ENCODE measurements at places on chromosomes 6 and 20.

DNA sequence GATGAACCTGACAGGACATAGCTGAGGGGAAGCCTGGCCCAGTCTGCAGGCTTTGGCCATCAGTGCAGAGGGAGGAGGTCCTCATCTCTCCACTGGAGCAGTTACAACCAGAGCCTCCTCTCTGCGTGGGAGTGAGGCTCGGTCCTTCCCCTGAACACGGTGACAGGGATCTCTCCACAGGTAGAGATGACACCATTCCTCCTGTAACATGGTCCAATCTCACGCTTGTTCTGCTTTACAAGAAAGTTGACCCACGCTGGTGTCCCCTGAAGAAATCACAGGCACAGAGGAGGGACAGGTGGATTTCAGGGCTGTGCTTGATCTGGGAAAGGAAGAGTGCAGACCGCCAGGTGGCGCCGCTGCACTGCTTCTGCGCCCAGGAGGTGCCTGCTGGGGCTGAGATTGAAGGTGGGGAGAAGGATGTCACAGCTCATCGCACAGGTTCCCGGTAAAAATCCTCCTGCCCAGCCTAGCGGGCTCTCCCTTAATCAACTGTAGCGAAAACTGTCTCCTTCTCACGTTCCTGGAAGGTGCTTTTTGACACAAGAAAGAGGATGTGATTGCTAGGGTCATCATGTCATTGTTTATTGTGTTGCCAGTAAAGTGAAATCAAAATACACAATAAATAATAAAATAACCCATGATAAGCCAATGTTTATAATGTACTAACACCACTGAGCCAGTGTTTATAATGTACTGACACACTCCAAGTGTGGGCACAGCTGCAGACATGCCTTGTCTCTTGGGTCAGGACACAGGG lies 20.4 kb downstream of the HLA-G start:
- peak; percentile 78 for DNase-seq

GRCh38 chr20:12074111-12074655 lies 156.5 kb downstream of the BTBD3 start:
- no peak for DNase-seq

GRCh38 chr20:10402938-10403608 lies 30.9 kb downstream of the MKKS start:
- DNase-seq = no peak

- no peak for DNase-seq
Measured at GRCh38 chr6:36217188-36217587, 20.6 kb downstream of the BRPF3 start.

- no peak for DNase-seq
Measured at GRCh38 chr6:27883136-27883535, 29.1 kb downstream of the OR2B2 start.

- DNase-seq = no peak
Measured at GRCh38 chr6:112062966-112063365, 9.1 kb downstream of the CCN6 start.

GRCh38 chr6:147106759-147107401 lies 97.3 kb upstream of the STXBP5 start:
- no peak for DNase-seq

DNA sequence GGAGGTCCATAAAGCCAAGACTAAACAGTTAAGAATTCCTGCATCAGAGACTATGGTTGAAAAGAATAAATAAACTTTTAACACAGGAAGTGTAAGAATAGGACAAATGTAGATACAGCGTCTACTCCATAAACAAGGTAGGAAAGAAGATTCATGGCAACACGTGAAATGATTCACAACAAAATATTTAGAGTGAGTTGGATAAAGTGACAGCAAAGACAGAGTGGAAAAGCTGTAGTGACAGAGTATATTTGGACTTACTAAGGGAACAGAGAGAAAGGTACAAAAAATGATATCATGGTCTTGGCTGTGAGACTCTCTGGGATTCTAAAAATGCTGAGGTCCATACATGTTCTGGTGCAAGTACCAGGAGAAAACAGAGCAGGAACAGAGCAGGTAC lies 21.9 kb upstream of the KIAA0408 start:
- no peak for DNase-seq

- no peak for DNase-seq
Measured at GRCh38 chr20:35180266-35180665, 8.4 kb downstream of the PROCR start.

DNA sequence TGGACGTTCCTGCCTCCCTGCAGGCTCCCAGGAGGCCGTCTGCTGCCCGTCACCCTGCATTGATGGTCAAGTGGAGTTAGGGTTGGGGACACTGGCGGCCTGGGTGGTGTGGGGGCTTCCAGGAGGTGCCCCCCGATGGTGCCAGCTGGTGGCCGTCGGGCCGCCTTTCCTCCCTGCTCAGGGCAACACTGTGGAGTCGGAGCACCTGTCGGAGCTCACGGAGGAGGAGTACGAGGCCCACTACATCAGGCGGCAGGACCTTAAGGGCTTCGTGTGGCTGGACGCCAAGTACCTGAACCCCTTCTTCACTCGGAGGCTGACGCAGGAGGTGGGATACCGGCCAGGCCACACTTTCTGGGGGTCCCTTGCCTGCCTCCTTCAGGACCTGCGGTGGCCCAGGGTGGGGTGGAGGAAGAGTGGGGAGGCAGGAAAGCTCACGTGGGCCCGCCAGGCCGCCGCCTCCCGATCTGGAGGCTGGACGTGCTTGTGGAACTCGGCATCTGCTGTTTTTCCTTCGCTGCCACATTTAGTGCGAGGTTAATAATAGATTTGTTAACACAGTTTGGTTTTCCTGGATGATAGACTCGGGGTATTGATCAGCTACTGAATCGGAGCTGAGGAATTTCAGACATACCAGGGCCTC lies 28.6 kb downstream of the SPATA2 start:
- DNase-seq = no peak

GRCh38 chr20:46013829-46014516 lies 5.3 kb downstream of the MMP9 start:
- DNase-seq = peak; percentile 64

GRCh38 chr6:1525364-1526038 lies 84.2 kb upstream of the FOXC1 start:
- DNase-seq = no peak

DNA sequence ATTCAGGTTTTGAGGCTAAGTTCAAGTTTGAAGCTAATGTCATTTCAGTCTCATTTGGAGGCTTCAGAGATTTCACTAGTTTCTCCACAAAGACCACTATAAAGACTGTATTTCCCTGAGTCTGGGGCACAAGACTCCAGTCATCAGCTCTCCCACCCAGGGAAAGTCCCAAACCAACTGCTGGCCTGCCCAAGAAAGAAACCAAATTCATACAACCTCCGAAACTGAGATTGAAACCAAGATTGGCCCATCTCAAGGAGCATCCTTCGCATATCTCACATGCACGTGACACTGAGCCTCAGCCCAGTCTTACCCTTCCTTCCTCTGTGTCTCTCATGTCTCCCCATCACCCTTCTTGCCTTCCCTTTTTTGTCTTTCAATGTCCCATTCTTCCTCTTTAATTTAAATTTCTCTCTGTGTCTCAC lies 3.5 kb upstream of the LTA start:
- DNase-seq = peak; percentile 77
